Right lobe of liver (tissue), 6 donors: ENCODE measurements at places on chromosomes 16 and 17.
A peak's percentile ranks its signal among the peaks of the same experiment; 100 is the strongest.

DNA sequence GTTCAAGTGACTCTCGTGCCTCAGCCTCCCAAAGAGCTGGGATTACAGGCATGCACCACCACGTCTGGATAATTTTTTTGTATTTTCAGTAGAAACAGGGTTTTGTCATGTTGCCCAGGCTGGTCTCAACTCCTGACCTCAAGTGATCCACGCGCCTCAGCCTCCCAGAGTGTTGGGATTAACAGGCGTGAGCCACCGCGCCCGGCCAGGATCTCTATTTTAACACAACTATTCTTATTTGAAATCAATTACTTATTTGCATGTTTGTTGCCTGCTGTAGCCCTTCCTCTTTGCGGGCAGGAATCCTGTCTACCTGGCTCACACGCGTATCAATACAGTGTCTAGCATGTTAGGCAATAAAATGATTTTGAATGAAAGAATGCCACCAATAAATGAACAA lies 818 bp upstream of the CNEP1R1 start:
- DNase-seq, result no peak

- DNase-seq, result no peak
Measured at GRCh38 chr17:62892061-62892675, 73.9 kb upstream of the TANC2 start.

DNA sequence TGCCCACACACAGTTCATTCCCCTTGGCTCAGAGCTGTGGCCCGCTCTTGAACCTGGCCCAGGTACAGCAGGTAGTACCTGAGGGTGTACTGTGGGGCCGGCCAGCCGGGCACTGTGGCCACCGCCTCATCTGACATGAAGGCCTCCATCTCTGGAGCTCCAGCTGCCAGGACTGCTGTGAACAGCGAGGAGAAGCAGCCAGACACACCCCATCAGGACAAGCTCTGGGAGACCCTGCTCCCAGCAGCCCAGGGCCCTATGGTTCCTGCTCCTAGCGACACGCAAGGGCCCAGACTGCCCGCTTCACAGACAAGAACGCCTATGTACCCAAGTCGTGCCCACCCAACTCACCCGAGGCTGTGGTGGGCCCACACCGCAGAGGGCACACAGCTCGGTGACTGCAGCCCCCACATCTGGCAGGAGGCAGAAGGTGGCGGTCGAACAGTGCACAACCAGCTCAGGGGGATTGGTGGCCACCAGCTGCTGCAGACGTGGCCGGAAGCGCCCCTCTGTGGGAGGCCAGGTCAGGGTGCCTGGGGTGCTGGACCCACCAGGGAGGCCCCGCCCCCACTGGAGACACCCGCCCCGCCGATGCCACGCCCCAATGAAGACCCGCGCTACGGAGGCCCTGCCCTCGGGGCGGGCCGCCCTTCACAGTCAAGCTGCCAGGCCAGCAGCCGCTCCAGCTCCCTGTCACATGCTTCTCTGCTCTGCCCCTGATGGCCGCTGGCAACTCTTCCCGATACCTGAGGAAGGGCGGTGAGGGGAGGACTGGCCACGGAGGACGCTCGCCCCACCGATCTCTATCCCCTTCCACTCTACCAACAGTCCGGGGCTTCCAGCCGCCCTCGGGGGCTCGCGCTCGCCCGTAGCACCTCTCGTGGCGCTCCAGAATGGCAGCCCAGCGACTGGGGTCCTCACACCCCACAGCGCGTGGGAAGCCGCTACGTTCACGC lies 1.1 kb upstream of the STUB1 start:
- peak; percentile 76 for DNase-seq

DNA sequence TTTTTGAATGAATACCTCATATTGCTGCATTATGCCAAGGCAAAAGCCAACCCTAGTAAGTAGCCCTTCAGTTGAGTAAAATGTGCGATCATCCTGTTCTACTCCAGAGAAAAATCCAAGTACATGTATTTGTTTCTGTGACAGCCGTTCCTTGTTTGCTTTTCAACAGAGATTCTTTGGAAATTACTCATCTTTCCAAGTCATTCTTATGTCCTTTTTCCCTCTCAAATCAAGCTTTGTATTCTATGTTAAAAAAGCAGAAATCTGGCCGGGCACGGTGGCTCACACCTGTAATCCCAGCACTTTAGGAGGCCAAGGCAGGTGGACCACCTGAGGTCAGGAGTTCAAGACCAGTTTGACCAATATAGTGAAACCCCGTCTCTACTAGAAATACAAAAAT lies 112.9 kb upstream of the HAS3 start:
- DNase-seq, result no peak

GRCh38 chr16:67917852-67918236 lies 13.8 kb downstream of the CTRL start:
- DNase-seq, result no peak

GRCh38 chr17:56913353-56913866 lies 439 bp downstream of the TRIM25 start:
- peak; percentile 62 for DNase-seq

DNA sequence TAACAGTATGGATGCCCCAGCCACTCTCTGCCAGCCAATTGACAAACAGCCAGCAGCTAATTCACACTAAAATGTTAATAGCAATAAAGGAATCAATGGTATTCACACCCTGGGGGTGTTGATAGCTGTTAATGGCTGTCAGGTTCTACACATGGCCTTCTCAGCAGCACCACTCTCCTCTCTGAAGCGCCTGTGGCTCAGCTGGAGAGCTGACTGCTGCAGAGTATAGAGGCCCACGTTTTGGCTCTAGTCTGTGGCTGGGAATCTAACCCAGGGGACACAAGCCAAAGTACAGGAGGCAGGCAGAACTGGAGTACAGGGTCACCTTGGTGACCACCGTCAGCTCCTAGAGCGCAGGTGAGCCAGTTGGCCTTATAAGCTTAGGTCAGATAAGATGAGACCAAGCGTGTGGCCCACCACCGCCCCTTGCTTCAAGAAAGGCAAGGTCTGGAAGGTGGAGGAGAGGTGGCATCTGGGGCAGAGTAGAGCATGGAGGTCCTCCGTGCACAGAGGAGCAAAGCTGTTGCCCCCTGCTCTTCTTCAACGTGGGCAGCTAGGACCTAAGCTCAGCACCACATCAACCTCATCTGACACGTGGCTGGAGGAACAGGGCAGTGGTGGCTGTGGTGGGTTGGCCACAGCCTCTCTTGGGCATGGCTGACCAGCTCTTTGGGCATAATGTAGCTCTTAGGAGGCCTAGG lies 25.4 kb downstream of the CCR7 start:
- DNase-seq, result peak; percentile 68

GRCh38 chr16:88924834-88925539 lies 52.0 kb downstream of the CBFA2T3 start:
- DNase-seq, result no peak

GRCh38 chr17:78141437-78142118 lies 4.6 kb upstream of the C17orf99 start:
- no peak for DNase-seq

DNA sequence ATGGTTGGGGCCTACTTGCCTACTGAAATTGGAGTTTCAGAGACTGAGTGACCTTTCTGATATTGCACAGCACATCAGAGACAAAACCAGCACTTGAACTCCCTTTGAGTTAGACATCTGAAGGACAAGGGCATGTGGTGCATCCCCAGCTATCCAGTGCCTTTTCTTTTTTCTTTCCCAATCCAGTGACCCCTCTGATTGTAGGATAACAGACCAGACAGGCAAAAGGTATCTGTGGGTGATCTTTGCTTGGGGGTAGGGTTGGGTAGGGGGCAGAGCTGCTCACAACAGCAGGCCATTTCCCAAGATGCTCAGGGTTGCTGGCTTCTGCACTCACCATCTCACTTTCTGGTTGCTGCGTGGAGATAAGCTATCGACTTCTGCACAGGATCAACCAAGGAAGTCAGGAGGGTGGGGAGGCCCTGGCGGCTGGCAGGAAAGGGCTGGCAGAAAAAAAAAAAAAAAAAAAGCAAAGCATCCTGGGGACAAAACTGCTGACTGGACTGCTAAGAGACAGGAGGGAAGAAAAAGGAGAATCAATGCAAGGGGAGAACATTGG lies 42.2 kb downstream of the HOXB1 start:
- DNase-seq, result no peak

DNA sequence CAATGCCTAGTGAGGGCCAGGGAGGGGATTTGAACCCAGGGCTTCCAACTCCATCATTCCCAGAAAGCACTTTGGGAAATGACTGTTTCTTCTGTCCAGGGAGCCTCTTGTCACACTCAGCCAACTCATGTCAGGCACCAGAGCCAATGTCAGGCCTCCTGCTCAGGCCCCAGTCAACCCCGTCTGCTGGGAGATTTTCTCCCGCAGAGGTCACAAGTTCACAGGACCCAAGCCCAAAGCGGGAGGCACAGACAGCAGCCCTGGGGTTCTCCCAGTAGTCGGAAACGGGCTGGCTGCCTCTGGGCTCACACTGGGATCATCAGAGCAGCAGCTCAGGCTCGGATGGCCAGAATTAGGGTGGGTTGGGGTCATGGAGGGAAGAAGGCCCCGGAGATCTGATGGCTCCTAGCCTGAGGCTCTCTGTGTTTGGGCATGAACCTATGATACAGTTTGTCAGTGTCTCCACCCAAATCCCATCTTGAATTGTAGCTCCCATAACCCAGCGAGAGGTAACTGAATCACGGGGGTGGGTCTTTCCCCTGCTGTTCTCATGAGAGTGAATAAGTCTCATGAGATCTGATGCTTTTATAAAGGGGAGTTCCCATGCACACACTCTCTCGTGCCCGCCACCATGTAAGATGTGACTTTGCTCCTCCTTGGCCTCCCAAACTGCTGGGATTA lies 255.5 kb downstream of the PARN start:
- DNase-seq, result no peak

- DNase-seq, result no peak
Measured at GRCh38 chr17:75703591-75703990, 17.7 kb upstream of the ITGB4 start.

DNA sequence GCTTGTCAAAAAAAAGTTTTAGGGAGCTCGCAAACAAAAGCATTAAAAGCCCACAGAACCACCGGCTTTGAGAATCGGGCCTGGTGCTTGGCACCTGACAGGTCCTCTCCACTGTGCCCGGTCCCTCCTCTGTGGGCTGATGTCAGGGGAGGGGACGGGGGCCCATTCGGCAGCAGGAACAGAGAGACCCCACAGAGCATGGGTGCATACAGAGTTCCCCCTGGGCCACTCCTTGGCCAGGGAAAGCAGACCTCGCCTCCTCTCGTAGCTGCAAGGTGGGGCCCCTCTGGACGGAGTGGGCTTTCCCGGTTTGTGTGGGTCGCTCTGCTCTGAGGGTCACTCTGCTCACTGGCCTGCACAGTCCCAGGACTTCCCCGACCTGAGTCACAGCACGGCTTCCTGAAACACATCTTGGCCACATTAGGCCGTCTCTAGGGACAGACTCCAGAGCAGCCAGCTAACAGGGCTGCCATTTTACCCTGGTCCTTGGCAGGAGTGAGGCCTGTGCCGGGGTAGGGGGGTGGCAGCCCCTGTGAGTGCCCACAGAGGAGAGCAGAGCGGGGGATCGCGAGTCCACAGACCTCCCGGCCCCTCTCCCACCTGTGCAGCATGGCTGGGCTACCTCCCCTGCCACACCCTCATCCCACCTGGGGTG lies 11.1 kb downstream of the CBFA2T3 start:
- no peak for DNase-seq

GRCh38 chr16:50455288-50455845 lies 86.6 kb upstream of the BRD7 start:
- no peak for DNase-seq

DNA sequence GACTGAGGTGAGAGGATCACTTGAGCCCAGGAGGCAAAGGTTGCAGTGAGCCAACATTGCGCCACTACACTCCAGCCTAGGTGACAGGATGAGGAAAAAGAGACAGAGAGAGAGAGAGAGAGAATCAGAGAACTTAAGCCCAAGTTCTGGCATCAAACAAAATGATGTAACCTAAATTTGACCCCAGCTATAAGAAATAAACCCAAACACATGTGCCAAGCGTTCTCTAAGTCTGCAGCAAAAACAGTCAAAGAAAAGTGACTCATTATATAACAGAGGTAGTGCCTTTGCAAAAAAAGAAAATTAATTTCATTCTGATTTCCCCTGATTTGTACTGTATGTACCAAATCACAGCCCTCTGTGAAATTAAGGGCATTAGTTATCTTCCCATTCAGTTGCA lies 89.5 kb downstream of the CDH11 start:
- no peak for DNase-seq

- DNase-seq, result no peak
Measured at GRCh38 chr17:45965812-45966211, 33.2 kb upstream of the STH start.

DNA sequence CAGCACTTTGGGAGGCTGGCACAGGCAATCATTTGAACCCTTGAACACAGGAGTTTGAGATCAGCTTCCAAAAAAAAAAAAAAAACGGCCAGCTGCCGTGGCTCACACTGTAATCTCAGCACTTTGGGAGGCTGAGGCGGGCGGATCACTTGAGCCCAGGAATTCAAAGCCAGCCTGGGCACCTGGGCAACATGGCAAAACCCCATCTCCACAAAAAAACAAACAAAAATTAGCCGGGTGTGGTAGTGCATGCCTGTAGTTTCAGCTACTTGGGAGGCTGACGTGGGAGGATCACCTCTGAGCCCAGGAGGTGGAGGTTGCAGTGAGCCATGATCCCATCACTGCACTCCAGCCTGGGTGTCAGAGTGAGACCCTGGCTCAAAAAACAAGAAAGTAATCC lies 39.0 kb downstream of the GRB2 start:
- no peak for DNase-seq

- DNase-seq, result peak; percentile 53
Measured at GRCh38 chr16:84594725-84595038, 23.2 kb downstream of the COTL1 start.

DNA sequence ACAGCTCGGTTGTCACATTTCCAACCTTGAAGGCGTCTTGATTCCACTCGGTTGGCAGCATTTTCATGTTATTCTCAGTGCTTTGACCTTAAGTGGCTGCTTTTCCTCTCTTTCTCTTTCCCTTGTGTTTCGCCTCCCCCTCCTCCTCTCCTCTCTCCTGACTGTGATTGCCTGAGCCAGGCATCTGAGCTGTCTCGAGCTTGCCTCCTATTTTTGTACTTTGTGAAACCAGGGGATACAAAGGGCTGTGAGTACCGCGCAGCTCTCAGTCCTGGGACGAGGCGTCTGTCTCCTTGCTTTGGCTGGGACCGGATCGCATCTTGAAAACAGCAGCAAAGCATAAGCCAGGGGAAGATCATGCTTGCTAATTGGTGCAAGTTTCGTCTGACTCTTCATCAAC lies 48.8 kb upstream of the SDK2 start:
- no peak for DNase-seq

- DNase-seq, result no peak
Measured at GRCh38 chr17:45820052-45820780, 24.5 kb upstream of the SPPL2C start.

DNA sequence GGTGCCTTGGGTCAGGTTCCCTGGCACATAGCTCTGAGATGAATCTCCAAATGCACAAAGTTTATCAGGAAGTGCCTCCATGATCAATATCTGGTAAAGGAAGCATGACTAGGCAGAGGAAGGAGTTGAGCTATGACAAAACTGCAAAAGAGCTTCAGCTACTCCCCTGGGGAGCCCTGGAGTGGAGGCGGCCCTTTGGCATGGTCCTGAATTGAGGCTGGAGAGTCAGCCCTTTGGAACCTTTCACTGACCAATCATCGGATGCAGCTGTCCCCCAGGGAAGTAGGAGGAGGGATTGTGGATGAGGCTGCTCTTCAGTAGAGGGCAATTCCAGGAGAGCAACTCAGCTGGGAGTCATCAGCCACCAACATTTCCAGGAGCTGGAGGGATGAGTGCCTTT lies 46.1 kb upstream of the NLRP1 start:
- no peak for DNase-seq
